ENCODE measurements at places on chromosomes 4 and X. TPM values are rescaled to one million over a fixed set of nuclear protein-coding genes. Genes with fewer than 3 reads are reported as not detected.

Gene BEND2
- polyA plus RNA-seq, result not detected

Gene UGT2B17
- polyA plus RNA-seq, result not detected

Gene MSX1
- 15.2 TPM for polyA plus RNA-seq

Gene N4BP2
- 2.5 TPM for polyA plus RNA-seq

Gene FMR1NB
- not detected for polyA plus RNA-seq

Gene VCX3B
- polyA plus RNA-seq, result not detected

Gene SPANXN4
- polyA plus RNA-seq, result not detected

Gene GPR50
- not detected for polyA plus RNA-seq

Gene NSG1
- polyA plus RNA-seq, result 10.5 TPM

Gene C4orf50
- 0.04 TPM for polyA plus RNA-seq

Gene CHRNA9
- polyA plus RNA-seq, result 0.04 TPM

Gene PFKFB1
- 0.23 TPM for polyA plus RNA-seq

Gene CDKL5
- 3.0 TPM for polyA plus RNA-seq

Gene SMR3B
- polyA plus RNA-seq, result not detected

Gene RPS6KA6
- polyA plus RNA-seq, result 1.4 TPM

Gene PPP1R2C
- not detected for polyA plus RNA-seq

Gene CACNA1F
- polyA plus RNA-seq, result 0.10 TPM

Gene AGTR2
- not detected for polyA plus RNA-seq

Gene DDX53
- not detected for polyA plus RNA-seq

Gene FGF2
- polyA plus RNA-seq, result 12.1 TPM

Gene PAGE4
- polyA plus RNA-seq, result not detected

Gene CCSER1
- polyA plus RNA-seq, result 1.4 TPM

Gene MAGEA3
- not detected for polyA plus RNA-seq

Gene PARM1
- 81.3 TPM for polyA plus RNA-seq

Gene AASDH
- 6.1 TPM for polyA plus RNA-seq

Gene KIAA0232
- polyA plus RNA-seq, result 18.8 TPM

Gene SPANXA1
- not detected for polyA plus RNA-seq

Gene CXCL8
- polyA plus RNA-seq, result 1.2 TPM

Gene LONRF3
- polyA plus RNA-seq, result 7.4 TPM

Gene FAM47E
- polyA plus RNA-seq, result 1.7 TPM

Gene HSFX4
- polyA plus RNA-seq, result not detected

Gene CASK
- polyA plus RNA-seq, result 14.9 TPM

Gene EVC2
- polyA plus RNA-seq, result 7.2 TPM

Gene AMTN
- polyA plus RNA-seq, result not detected

Gene TMEM47
- 47.7 TPM for polyA plus RNA-seq

Gene BEX4
- polyA plus RNA-seq, result 68.9 TPM

Gene HPSE
- polyA plus RNA-seq, result 1.2 TPM

Gene KCNIP4
- polyA plus RNA-seq, result 4.9 TPM

Gene AFP
- polyA plus RNA-seq, result not detected

Gene XKRX
- polyA plus RNA-seq, result 0.30 TPM

Gene BBS12
- 3.0 TPM for polyA plus RNA-seq

Gene TMEM165
- 64.9 TPM for polyA plus RNA-seq

Gene ARMCX5
- 11.7 TPM for polyA plus RNA-seq
